Ammon's horn (tissue), 1 donor: ENCODE measurements at places on chromosomes 7 and 10.

GRCh38 chr10:96718304-96718990 lies 1.9 kb downstream of the PIK3AP1 start:
- DNase-seq, result no peak

DNA sequence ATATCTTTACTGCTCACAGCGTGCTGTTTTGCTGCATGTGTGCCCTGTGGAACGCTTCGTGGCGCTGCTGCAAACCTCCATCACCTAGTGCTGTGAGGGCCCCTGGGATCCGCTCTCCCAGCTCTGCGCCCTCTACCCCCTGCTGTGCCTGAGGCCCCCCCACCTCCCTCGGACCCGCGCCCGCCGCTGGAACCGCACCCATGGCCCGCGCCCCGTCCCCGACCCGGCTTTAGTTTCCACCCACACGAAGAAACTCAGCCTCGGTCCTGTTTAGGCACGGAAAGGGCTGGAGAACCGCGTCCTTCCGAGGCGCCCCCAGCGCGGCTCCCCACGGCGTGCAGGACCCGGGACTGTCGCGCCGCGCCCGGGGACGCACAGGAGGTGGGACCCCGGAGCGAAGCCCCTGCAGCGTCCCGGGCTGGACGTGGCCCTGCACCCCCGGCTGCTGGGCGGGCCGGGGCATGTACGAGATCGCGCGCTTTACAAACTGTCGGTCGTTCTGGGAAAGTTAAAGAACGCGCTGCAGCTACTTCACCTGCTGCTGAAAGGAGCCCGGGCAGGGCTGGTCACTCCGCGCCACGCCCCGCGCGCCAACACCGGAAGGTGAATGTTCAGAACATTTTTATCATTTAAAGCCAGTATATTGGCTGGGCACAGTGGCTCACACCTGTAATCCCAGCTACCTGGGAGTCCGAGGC lies 54.3 kb downstream of the BMS1 start:
- DNase-seq, result peak; percentile 63

- DNase-seq, result no peak
These were observed 11.1 kb downstream of the MSRB2 start for GRCh38 chr10:23106331-23107072.

- no peak for DNase-seq
These were observed 75.8 kb upstream of the BMPER start for GRCh38 chr7:33829536-33829935.

DNA sequence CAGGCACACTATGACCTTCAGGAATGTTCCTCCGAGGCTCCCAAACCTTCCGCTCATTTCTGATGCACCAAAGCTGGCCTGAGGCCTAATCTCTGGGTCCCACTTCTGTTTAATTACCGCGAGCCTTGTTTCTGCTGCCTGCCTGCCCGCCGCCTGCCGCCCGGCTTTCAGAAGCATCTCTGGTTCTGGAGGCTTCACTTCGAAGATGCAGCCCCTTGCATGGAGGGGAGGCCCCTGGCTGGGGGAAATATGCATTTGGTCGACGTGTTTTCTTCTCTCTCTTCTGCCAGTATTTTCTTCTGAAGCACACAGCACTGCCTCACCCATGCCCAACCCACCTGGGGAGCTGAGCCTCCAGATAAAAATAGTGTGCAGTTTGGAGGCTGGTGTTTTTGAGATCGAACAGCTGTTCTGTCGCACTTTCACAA lies 166.9 kb downstream of the PAXIP1 start:
- no peak for DNase-seq

- no peak for DNase-seq
These were observed 35.0 kb downstream of the ELFN1 start for GRCh38 chr7:1704811-1705738.

DNA sequence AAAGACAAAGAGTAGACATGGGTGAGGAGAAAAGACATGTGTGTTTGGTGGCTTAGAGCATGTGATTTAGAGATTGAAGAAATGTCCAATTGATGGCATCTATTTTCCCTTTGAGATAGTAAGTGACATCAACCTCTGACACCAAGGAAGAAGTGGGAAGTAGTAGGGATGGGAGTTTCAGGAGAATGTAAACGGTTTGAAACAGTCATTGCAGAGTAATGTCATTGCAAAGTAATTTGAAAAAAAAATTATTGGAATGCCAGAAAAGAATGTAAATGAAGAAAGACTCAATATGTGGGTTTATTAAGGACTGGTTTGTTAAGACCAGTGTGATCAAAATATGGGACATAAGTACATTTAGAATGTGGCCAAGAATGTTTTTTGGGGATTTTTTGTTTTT lies 26.6 kb downstream of the GNG11 start:
- DNase-seq, result no peak

DNA sequence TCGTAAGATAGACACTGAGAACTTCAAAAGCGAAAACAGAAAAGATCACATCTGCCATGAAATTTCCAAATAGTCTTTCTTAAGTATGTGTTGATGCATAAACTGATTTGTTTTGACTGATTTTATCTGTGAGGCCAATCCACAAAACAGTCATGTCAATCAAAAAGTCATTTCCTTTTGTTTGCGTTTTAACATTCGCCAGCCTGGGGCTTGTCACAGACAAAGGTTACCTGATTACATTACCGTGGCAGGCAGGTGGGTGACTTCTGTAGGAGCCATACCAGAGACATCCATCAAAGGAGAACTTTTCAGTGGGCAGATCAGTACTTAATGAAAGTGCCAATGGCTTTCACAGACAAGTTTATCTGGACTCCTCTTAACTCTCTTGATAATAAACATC lies 45.5 kb upstream of the BET1 start:
- DNase-seq, result no peak
